ENCODE measurements at places on chromosomes 2 and 18.

DNA sequence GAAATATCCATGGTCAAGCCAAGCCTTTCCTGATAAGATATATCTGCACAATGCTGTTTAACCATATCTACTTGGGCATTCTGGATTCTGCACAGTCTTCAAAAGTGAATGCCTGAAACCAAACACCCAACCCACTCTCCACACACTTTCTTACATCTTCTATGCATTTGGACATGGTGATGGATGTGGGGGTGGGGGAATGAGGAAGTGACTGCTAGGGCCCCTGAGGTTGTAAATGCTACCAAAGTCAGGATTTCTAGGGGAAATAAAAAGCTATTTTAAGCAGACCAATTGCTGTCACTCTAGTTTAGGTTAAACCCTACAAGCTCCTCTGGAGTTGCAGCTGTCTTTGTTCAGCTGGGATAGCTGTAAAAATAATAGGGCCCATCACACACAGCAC lies 26.7 kb upstream of the TGFA start:
- DNase-seq, result no peak

- no peak for DNase-seq
Observed at GRCh38 chr2:47741101-47741500, 41.8 kb upstream of the MSH6 start.

GRCh38 chr2:172381275-172382027 lies 45.9 kb upstream of the ITGA6 start:
- no peak for DNase-seq

- no peak for DNase-seq
Observed at GRCh38 chr2:73832930-73833329, 4.2 kb downstream of the STAMBP start.

DNA sequence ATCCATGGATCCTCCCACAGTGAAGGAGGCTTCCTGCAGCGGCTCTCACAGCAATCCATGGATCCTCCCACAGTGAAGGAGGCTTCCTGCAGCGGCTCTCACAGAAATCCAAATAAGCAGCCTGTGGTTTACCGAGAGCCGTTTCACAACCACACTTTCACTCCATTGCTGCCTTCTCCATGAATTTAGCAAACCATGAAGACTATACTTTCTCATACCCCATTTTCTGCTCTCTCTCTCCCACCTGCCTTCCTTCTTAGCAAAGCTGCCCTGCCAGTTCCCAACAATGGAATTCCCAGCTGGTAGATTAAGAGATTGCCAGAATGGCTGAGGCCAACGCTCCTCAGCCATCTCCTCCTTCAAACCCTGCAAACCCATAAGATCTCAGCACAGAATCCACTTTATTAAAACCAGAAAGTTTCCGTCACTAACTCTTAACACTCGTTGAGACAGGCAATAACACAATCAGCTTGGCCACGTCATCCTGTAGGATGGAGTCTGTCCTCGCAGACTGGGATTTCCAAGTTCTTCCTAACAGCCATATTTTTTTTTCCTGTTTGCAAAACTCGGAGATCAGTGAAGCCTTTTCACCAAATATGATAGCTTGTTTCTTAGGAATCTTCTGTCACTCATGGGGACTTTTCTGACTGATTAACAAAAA lies 162.2 kb downstream of the PXDN start:
- DNase-seq, result no peak

DNA sequence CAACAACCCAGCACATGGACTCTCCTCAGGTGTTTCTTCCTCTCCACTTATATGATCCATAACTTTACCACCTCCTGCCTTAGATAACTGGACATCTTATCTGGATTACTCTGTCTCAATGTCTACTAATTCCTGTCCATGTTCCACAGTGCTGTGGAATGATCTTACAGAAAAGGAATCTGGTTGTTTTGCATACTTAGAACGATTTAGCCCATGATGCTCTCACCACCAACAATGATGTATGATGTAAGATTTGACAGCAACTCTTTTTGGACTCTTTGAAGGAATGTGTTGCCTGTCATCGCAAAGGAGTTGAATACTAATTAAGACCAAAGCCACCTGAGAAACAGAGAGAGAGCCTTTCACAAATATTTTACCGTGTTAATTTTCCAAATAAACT lies 37.7 kb upstream of the SYT4 start:
- no peak for DNase-seq

DNA sequence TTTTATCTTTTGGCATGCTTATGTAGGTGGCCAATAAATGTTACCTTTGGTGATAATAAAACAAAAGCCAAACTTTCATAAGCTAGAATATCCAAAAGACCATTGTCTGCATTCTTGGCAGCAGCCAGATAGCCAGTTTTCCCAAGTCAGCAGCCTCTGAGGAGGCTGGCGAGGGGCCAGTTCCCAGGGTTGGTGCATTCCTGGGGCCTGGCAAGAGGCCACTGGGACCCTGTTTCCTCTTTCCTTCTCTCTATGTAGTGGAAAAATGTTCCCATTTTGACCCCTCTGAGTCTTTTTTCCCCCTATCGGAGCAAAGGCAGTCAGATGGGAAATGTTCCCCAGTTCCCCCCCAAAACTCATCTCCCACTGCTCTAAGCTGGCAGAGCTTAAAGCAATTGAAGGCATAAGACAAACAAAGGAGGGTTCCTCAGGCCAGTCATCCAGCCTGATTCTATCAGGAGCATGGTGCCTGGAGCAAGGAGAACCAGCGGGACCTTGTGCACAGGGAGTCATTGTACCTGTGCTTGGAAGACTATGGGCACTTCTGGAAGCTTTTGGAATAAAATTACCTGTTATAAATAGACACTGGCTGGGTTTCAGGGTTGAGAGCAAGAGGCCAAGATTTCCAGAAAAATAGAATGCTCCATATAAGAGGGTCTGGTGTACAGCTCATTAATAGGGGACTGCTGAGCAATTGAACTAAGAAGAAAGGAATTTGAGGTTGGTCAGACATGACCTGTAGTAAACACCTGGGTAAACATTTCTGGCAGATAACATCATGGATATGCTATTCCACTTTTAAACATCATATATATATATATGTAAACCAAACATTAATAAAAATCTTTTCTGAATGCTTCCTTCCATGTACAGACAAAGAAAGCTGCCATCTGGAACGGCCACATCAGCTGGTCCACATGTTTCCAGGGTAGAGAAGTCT lies 63.4 kb downstream of the NCKAP5 start:
- DNase-seq, result no peak

GRCh38 chr2:174259981-174260380 lies 11.6 kb upstream of the OLA1 start:
- no peak for DNase-seq

GRCh38 chr2:60230037-60230436 lies 323.4 kb downstream of the BCL11A start:
- DNase-seq, result no peak

- no peak for DNase-seq
Observed at GRCh38 chr18:74040459-74041332, 106.9 kb downstream of the FBXO15 start.

DNA sequence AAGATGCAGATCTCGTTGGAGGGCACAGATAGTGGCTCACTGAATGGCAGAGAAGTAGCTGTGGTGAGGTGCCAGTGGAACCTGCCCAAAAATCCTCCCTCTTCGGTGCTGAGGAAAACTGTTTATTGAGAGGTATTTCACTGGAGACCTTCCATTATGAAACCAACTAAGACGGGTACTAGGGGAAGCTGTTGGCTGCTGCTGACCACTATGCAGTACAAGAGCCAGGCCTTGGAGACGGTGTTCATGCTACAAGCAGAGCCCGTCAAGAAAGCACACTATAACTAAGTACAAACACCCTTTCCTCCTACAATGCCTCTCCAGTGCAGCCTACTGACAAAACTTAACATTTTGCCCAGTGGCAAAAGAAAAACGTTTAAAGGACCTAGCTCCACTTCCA lies 4.6 kb downstream of the ARL5A start:
- no peak for DNase-seq

DNA sequence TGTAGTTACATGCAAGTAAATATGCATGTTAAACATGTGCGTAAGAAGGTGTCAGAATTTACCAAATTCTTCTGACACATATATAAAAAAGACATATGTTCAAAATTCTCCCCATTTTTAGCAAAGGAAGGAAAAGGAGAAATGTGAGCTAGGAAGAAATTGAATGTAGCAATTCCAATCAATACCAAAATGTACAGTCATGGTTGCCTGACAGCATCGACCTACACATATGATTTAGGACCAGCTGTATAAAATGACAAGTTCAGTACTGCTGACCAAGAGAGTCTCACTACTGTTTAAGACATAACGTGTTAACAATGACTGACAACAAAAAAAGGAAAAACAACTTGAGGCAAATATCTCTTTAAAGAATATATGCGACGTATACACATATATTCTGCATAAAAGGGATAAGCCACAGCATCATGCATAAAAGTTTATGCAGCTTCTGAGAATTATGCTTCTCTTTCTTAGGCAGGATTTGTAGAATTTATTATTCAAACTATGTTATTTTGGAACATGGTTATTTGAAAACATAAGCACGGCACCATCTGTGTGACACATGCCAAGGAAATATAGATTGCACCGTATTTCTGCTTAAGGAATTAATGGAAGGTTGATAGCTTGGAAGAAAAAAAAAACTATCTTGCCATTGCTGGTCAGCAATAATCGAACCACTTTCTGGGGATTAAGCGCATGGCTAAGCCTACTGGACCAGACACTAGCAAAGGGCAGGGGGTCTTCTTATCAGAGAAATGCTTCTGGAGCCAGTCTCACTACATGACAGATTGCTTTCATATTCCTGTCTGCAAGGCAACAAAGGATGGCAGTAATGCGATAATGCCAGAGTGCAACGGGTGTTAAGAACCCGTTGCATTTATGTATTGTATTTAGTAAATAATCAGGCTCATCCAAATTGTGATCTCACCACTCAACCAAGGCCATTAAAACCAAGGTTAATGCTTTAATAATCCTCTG lies 154.0 kb downstream of the WDPCP start:
- DNase-seq, result no peak

- DNase-seq, result no peak
Observed at GRCh38 chr2:69639266-69639665, 4.3 kb downstream of the AAK1 start.

- DNase-seq, result no peak
Observed at GRCh38 chr2:40606862-40607261, 155.0 kb upstream of the SLC8A1 start.

GRCh38 chr2:58794103-58794502 lies 553.0 kb upstream of the FANCL start:
- no peak for DNase-seq

DNA sequence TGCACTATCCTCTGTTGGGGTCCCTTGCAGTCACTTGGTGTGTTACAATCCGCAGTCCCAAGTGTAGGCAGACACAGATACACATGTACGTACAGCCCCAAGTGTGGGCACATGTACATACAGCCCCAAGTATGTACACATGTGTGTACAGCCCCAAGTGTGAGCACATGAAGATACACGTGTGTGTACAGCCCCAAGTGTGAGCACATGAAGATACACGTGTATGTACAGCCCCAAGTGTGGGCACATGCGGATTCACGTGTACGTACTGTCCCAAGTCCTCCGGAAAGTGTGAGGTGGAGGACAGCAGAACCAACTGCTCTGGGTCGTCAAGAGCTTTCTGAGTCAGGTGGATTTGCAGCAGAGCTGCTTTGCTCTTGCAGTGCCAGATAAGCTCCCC lies 440.0 kb downstream of the ZNF516 start:
- no peak for DNase-seq
